ENCODE measurements at places on chromosomes 7 and 10.

- H3K4me1 ChIP-seq: no peaks in the 10 kb centered on the region
- H3K27ac ChIP-seq: no peak overlapping the region
- no peaks in the 10 kb centered on the region for H3K36me3 ChIP-seq
- no peak for DNase-seq
- H3K27me3 ChIP-seq: no peaks in the 10 kb centered on the region
- no peak overlapping the region for H3K4me3 ChIP-seq
Measured at GRCh38 chr7:271266-272107, 18.5 kb upstream of the FOXL3 start.

DNA sequence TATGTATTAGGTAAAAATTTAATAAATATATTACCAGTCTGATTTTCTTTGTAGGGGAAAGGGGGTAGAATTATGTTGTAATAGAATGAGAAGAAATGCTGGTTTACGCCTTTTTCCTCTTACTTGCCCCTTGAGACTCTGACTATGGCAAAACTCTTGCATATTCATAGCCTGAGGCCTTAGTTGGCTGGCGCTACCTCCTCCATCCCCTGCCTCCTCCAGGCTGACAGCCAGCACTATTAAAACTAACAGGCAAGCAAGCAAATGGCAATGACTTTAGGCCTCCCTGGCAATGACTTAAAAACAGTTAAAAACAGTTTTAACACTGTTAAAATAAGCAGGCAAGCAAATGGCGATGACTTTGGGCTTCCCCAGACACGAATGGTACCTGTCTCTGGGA, 14.4 kb downstream of the PKD2L1 start:
- no peaks in the 10 kb centered on the region for H3K36me3 ChIP-seq
- no peaks in the 10 kb centered on the region for H3K4me1 ChIP-seq
- no peak for DNase-seq

DNA sequence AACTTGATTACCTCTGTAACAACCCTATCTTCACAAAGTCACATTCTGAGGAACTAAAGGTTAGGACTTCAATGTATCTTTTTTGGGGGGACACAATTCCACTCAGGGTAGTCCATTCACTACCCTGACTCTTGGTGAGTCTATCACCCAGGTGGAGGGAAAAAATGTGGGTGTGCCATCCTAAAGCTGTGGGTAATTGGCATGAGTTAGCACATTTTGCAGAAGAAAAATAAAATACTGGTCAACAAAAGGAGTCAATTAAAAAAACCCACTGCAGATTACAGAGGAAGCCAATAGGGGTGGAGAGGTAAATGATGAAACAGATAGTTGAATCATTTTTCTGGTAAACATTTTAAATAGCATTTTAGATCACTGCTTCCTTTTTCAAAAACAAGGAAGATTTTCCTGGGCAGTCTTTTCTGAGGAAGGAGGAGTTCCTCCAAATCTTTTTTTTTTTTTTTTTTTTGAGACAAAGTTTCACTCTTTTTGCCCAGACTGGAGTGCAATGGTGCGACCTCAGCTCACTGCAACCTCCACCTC, 5.1 kb upstream of the BLVRA start:
- DNase-seq: peak; percentile 5
- no peaks in the 10 kb centered on the region for H3K36me3 ChIP-seq
- H3K27me3 ChIP-seq: no peaks in the 10 kb centered on the region
- no peak overlapping the region for H3K4me3 ChIP-seq

GRCh38 chr7:108142675-108143259, 12.6 kb upstream of the LAMB4 start:
- H3K27me3 ChIP-seq: no peaks in the 10 kb centered on the region
- H3K4me1 ChIP-seq: peaks cover 4% of the 10 kb centered on the region
- H3K4me3 ChIP-seq: no peak overlapping the region
- H3K36me3 ChIP-seq: no peaks in the 10 kb centered on the region
- no peak for DNase-seq
- no peak overlapping the region for H3K27ac ChIP-seq

- no peak overlapping the region for H3K27ac ChIP-seq
- H3K36me3 ChIP-seq: no peaks in the 10 kb centered on the region
- H3K4me3 ChIP-seq: no peak overlapping the region
- H3K4me1 ChIP-seq: no peaks in the 10 kb centered on the region
- no peaks in the 10 kb centered on the region for H3K27me3 ChIP-seq
Measured at GRCh38 chr10:89894051-89894450, 192.7 kb downstream of the KIF20B start.

GRCh38 chr7:83976302-83976701, 218.3 kb downstream of the SEMA3A start:
- H3K4me1 ChIP-seq: no peaks in the 10 kb centered on the region
- no peaks in the 10 kb centered on the region for H3K27me3 ChIP-seq
- DNase-seq: no peak
- H3K4me3 ChIP-seq: no peak overlapping the region
- H3K27ac ChIP-seq: no peak overlapping the region
- H3K36me3 ChIP-seq: no peaks in the 10 kb centered on the region

DNA sequence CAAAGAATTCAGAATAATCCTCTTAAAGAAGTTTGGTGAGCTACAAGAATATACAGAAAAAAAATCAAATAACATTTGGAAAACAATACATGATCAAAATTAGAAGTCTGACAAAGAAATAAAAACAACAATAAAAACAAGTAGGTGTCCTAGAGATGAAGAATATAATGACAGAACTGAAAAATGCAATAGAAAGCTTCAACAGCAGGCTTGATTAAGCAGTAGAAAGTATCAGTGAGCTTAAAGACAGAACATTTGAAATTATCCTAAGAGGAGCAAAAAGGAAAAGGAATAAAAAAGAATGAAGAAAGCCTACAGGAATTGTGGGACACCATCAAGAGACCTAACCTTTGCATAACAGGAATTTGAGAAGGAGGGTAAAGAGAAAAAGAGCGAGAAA, 238.8 kb downstream of the ZEB1 start:
- H3K27me3 ChIP-seq: no peaks in the 10 kb centered on the region
- H3K4me1 ChIP-seq: no peaks in the 10 kb centered on the region
- H3K36me3 ChIP-seq: no peaks in the 10 kb centered on the region
- no peak overlapping the region for H3K4me3 ChIP-seq
- DNase-seq: no peak

DNA sequence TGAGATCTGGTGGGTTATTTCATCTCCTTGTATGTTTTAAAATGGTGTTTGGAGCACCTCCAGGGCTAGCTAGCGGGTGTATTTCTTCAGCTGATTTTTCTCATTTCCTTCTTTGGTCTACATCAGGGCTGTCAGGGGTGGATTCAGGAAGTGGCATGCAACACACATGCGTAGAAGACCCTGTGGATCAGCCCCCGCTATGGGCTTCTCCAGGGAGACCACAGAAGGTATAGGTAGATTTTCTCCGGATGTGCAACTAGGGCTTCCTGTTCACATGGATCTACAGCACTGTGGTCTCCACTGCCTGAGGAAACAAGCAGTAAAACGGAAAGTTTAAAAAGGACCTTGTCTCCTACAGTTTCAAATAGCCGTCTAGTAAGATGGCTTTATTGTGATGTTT, 10.4 kb downstream of the NUB1 start:
- peaks cover 7% of the 10 kb centered on the region for H3K4me1 ChIP-seq
- no peak for DNase-seq
- H3K4me3 ChIP-seq: no peak overlapping the region
- H3K27me3 ChIP-seq: no peaks in the 10 kb centered on the region

DNA sequence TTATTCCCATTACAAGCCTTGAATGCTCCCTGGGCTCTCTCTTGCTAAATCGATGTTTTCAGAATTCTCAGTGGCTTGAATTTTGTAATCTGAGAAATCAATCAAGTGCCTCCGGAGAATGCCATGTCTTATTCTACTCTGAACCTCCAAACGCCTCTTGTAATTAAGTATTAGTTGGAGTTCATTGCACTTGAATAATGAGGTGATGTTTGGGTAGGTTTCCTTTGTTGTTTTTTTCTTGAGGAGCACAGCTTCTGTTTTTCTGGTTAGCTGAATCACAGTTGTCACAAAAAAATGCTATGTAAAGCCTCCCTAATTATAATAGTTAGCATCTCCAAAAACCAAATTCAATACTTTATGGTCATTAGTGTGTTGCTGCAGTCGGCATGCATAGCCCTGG, 100.3 kb downstream of the PLPP4 start:
- H3K4me3 ChIP-seq: no peak overlapping the region
- H3K27me3 ChIP-seq: no peaks in the 10 kb centered on the region
- H3K27ac ChIP-seq: no peak overlapping the region

Measured in vagina (tissue), 2 donors.